ENCODE measurements at places on chromosomes 2 and 18. TPM values are rescaled to one million over a fixed set of nuclear protein-coding genes. Genes with fewer than 3 reads are reported as not detected.
A peak's percentile ranks its signal among the peaks of the same experiment; 100 is the strongest.

Gene EMILIN1
- total RNA-seq: 11.0 TPM

- DNase-seq: no peak
These were observed 19.7 kb upstream of the SFXN5 start for GRCh38 chr2:73091164-73091563.

- peak; percentile 29 for DNase-seq
These were observed 31.7 kb downstream of the PCARE start for GRCh38 chr2:29042561-29043075.

GRCh38 chr2:32442020-32442467, 85.2 kb downstream of the BIRC6 start:
- DNase-seq: no peak

Measured in LHCN-M2 (cell line).